ENCODE measurements at places on chromosomes 6 and 20.

DNA sequence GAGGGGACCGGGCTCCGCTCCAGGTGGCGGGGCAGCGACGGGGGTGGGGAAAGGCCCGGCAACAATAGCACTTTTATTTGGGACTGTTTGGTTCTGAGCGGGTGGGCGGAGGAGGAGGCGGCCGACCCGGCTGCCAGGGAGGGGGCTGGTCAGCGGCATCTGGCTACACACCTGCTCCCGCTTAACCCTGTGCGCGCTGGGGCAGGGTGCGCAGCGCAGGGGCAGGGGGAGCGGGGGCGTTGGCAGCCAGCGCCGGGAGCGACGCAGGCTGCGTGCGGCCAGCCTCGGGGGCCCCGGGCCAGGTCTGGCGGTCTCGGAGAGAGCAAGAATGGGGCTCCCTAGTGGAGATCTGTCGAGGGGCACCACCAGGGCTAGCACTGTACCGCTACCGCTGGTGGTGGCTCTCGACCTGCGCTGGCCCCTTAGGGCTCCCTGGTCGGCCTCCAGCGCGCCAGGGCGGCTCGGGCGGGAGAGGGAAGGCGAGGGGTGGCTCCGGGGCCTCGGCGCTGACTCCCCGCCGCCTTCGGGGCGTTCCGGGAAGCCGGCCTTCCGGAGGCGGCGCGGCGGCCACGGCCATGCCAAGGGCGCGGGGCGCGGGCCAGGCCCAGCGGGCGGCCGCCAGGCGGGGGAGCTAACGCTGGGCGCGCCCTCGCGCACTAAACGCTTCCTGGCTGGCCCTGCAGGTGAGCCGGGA is 92.4 kb downstream of the NCR2 start:
- DNase-seq: no peak

DNA sequence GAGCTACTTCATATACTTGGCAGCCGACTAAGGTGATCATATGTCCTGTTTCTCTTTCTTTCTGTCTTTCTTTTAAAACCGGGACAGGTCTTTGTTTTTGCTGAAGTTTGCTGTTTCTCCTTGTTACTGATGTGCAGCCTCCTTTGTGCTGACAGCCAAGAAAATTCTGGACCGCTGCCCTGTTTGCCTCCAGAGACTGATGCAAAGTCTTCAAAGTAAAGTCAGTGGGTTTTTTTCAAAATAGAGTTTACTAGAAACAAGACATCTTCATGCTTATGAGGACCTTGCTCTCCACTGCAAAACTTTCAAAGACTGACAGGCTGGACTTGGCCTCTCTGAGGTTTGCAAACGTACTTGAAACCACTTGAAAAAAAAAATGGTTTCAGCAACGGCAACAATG is 510.5 kb upstream of the MAP3K7 start:
- DNase-seq: no peak

DNA sequence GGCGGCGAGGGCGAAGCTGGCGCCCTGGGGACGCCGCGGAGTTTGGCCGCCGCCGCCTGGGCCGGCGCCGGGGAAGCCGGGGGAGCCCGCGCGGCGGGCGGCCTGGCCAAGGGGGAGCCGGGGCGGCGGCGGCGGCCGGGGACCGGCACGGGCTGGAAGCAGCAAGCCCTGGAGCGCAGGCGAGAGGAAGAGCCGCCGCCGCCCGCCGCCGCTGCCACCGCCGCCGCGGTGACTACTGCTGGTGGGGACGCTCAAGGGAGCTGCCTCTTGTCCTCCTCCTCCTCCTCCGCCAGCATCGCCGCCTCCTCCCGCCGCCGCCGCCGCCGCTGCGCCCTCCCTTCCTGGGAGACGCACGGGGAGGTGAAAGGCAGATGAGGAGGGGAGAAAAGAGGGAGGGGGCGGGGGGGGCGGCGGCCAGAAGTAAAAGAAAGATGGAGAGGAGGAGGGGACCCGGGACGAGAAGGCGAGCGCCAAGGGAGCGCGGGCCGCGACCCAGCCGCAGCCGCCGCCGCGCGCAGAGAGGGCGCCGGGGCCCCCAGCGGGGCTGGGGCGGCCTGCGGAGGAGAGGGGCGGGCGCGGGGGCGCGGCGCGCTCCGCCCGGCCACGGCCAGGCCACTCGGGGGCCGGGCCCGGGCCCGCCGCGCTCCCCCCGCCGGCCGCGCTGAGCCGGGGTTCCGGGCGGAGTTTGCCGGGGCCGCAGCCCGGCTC is 846 bp downstream of the PDE10A start:
- DNase-seq: no peak

DNA sequence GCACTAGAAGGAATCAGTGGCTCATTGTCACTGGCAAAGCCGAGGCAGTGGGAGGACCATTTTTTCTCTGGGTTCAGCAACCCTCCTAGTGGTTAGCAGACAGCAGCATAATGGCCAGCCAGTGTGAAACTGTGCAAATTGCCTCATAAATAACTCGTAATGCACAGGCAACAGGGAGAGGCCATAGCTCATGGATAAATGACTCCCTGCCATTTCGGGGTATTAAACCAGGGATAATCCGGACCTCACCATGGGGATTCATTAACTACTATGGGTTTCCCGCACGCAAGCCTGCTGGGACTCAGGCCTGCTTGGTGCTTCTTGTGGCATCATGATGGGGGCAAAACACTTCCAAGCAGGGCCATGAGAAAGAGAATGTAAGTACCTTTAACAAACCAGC is 158.2 kb upstream of the CHD6 start:
- no peak for DNase-seq

GRCh38 chr6:121142093-121142492 is 192.2 kb downstream of the TBC1D32 start:
- DNase-seq: no peak

- peak; percentile 52 for DNase-seq
Observed at GRCh38 chr6:159134701-159135364, 34.4 kb upstream of the FNDC1 start.

GRCh38 chr6:75643173-75643572 is 41.5 kb downstream of the SENP6 start:
- no peak for DNase-seq

- no peak for DNase-seq
Observed at GRCh38 chr6:157753291-157753690, 69.8 kb upstream of the SNX9 start.

DNA sequence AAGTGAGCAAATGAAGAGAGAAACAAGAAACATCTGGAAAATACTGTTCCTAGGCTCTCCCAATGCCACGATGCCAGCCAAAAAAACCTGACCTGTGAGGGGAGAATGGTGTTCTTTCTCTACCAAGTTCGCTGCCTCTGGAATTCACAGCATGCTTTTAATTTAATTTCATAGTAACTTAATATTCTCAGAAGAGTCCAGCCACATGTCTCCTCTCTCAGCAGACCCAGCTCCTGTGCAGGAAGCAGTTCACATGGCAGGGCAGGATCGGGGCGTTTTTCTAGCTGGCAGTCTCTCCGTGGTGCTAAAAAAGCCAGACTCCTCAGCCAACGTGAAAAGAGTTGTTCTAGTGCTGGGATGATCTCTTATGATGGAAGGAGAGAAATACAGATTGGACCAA is 57.5 kb downstream of the BFSP1 start:
- DNase-seq: no peak

DNA sequence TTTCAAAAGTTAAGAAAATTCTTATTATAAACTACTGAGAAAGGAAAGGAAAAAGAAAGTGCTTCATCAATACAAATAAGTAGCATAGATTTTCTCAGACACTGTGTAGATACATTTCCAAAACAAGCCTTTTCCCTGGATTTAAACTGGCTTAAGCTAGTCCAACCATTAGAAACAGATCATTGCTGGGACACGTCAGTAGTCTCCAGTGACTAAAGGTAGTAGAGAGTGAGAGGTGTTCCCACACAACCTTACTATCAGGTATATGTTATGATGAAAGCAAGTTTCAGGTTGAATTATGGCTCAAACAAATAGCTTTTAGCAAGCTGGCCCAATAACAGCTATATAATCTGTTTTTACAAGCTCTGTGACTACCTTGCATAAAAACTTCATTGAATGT is 47.3 kb upstream of the SLC2A12 start:
- no peak for DNase-seq

GRCh38 chr20:45174434-45175364 is at the start of gene PI3:
Gene PI3 (plus strand): TSS chr20:45174902. CDS start chr20:45174923, 21 bp downstream.
- no peak for DNase-seq

DNA sequence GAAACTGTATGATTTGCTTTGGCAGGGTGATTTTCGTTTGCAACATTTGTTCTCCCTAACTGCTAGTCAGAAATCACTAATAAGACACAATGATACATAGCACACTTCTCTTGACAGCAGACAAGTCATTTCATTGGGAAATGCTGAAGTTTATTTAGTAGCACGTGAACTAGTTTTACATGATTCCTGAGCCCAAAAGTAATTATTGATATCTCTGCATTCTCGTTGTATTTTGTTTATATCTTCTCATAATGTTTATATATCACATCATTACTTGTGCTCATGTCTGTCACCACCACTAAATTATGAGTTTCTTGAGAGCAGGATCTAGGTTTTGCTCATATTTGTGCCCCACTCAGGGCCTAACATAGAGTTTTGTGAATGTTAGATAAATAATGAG is 151.7 kb downstream of the KIF6 start:
- no peak for DNase-seq

- no peak for DNase-seq
Observed at GRCh38 chr6:52491203-52492069, 71.3 kb downstream of the EFHC1 start.

- no peak for DNase-seq
Observed at GRCh38 chr6:138105880-138106664, 1.1 kb downstream of the PERP start.

GRCh38 chr6:165676435-165677068 is 13.5 kb upstream of the PDE10A start:
- no peak for DNase-seq

DNA sequence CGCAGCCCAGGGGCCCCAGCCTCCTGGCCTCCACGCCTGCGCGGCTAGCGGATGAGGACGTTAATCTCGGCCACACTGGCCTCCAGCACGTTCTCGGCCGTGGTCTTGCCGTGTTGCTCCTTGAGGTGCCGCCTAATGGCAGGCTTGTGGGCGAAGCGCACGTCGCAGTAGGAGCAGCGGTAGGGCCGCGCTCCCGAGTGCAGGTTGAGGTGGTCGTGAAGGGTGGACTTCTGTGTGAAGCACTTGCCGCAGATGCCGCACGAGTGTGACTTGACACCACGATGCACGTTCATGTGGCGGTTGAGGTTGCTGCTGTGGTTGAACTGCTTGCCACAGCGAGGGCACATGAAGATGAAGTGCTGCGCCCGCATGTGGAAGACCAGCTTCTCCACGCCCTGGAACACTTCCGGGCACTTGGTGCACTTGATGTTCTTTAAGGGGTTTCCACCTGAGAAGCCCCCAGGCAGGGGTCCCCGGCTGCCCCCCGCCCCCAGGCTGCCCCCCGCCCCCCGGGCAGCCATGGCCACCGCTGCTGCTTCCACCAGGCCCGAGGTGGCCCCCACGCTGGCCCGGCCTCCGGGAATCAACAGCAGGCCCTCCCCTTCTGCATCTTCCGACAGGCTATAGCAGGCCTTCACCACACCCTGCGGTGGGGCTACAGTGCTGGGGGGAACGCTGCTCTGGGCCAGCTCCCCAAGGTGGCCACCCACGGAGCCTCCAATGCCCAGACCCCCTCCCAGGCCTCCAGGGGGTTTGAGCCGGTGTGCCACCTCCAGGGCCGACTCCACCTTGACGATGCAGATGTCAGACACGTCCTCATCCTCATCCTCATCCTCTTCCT is 1.8 kb downstream of the ZBTB12 start:
- no peak for DNase-seq

DNA sequence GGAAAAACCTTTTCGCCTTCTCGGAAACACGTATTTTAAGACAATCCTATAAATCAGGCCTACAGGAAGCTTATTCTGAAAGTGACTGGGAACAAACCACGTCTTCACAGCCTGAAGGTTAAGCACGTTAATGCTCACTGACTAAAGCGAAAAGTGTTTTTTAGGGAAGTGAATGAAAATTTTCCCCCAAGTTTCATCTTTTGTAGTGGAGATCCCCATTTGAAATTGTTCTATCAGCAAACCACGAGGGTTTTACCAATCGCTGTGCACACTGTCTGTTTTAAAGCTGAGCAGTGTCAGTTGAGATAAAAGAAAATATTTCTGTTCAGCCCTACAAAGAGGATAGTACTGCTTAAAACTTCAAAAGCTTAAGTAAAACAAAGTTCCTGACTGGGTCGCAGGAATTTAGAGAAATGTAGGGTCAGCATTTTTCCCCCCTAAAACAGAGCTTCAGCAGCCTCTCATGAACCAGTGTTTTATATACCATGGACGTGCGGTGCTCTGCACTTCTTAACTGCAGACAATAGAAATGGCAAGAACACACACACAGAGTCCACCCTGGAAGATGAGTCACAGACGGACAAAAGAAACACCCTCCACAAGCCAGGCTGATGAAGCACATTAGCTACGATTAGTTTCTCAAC is 34.9 kb downstream of the SLC22A23 start:
- no peak for DNase-seq

DNA sequence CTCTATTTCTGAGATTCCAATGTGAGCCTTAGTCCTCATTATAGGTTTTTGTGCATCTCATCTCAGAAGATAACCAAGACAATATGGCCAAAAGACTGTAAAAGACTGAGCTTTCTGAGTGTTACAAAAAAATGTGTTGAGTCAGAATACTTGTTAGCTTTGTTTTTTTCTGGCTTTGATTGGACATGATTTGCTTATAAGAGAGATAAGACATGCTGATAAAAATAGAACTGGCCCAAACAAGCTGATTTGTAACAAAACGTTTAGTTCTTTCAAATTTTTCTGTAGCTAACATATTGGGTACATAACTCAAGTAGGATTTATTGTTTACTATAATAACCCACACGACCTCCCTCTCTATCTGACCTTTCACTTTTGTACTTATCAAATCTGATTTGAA is 32.9 kb downstream of the FILIP1 start:
- no peak for DNase-seq

DNA sequence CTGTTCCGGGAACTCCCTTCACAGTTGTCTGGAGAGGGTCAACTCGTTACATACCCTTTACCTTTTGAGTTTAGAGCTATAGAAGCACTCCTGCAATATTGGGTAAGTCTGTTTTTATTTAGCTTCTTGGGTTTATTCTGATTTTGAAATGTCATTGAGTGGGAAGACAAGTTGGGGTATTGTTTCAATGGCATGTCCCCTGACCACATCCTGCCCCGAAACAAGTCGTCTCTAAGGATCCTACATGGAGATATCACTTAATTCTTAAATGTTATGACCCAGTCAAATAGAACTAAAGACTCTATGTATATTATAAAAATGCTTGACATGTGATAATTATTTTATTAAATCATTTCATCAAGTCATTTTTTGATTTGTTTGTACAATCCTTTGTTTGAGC is 9.6 kb downstream of the MRS2 start:
- DNase-seq: no peak

- DNase-seq: no peak
Observed at GRCh38 chr20:51043811-51044210, 20.9 kb upstream of the KCNG1 start.

GRCh38 chr6:63609231-63609630 is 26.4 kb upstream of the PHF3 start:
- no peak for DNase-seq

DNA sequence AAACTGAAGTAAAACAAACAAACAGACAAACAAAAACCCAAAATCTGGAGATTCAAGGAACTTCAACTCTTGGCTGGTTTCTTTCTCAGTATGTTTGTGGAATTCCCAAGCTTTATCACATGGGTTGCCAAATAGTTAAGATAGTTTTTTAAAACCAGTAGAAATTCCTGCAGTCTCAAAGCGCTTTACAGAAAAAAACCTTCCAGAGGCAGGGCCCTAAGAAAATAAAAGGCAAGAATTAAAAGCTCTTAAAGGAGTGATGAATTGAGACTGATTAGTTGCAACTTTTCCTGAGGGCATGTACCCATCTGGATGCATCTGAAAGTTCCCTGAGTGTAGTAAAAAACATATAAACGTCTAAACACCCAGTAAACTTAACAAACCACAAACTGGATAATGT is 25.9 kb upstream of the PTCHD4 start:
- DNase-seq: no peak

Data from activated T-helper 1 cell treated with anti-CD3 and anti-CD28 coated beads, Interleukin-2, amount 50 U/mL, for 16 hours (primary cell).